ENCODE measurements at places on chromosomes 4 and X.

- DNase-seq = no peak
Measured at GRCh38 chr4:166169111-166169510, 296.1 kb downstream of the TLL1 start.

DNA sequence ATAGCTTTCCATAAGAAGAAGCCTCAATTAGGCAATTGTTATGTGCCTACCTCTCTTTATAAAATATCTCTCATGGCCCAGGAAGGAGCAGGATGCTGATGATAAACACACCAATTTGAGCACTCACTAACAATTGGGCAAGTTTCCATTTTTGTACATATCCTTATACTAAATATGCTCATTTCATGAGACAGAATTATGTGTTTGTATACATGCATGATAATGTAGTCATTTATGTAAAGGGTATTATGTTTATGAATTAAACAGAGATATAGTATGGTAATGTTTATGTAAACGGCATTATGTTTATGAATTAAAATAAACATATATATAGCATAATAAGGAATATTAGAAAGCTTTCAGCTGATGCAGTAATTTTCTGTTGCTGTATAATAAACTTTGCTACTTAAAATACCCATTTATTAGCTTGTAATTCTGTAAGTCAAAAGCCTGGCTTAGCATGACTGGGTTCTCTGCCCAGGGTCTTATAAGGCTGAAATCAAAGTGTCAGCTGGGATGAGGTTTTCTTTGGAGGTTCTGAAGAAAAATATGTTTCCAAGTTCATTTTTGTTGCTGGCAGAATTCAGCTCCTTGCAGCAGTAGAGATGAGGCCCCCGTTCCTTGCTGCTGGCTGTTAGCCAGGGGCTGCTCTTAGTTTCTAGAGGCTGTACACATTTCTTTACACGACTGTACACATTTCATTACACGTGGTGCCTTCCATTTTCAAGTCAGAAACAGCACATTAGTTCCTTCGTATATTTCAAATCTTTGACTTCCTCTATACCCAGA, 89.0 kb downstream of the GLRA2 start:
- no peak for DNase-seq

DNA sequence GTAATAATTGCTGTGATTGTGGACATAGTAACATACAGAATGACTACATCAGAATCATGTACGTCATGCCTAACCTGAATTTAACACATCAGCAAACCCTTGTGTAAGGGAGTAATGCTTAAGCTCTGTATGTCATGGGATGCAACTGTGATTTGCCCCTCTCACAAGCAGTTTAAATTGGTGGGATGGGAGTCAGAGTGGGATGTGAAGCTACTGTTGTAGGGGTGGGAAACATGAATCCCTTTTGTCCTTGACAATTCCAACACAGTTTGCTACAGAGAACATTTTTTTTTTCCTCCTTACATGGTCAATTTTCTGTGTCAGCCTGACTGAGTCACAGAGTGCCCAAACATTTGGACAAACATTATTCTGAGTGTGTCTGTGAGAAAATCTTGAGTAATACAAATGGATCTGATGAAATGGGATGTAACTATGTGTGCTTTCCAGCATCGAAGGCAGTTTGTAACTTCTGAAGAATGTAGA, 392.8 kb downstream of the GPM6A start:
- DNase-seq = no peak

GRCh38 chrX:117327373-117327772, 789.2 kb downstream of the KLHL13 start:
- no peak for DNase-seq

- DNase-seq = no peak
Measured at GRCh38 chrX:40573763-40574162, 7.0 kb upstream of the ATP6AP2 start.

- no peak for DNase-seq
Measured at GRCh38 chr4:16967722-16968121, 69.3 kb upstream of the LDB2 start.

GRCh38 chr4:47473141-47473750, 9.7 kb upstream of the COMMD8 start:
- DNase-seq = no peak

DNA sequence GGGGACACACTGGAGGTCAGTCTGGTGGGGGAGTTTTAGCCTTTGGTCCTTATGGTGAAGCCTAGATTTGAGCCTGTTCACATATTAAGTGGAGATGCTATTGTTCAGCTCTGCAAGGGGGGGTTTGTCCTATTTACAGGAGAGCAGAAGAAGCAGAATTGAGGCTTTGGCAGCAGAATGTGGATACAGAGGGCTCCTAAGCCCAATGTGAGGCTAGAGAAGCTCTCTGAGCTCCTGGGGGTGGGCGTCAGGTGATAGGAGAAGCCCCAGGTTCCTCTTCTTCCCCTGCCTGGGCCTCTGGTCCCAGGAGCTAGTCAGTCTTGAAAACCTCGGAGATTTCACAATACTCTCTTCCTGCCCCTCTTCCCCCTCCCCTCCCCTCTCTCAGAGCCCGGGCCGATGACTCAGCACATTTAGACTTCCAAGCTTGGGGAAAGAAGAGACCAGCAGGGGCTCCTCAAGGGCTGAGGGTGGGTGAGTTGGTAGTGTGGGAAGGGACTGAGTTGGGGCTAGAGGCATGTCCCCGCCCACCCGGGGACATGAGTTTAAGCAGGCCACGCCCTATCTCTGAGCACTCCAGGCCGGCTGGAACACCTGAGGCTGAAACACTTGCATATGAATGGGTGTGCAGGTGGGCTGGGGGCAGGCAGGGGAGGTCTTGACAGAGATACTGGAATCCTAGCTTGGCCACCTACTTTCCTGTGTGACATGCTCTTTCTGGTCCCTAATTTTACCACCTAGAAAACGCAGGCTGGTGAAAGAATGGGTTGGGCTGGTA, 3.4 kb downstream of the TFE3 start:
- DNase-seq = peak; percentile 51

DNA sequence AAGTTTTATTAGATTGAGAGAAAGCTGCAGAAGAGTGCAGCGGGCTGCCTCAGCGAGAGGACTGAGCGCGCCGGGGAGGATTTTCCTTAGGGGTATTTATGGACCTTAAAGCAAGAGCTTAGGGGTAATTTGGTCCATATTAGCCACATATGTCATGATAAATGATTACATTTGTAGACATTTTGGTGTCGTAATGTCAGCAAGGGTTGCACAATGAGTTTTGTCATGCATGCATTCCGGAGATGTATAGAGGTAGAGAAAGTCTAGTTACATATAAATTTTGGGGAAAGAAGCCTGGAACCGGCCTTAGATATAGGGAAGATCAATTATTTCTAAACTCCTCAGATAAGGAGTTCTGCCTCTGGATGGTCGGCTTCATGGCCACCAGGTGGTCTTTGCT, 10.0 kb downstream of the MGST2 start:
- DNase-seq = no peak

GRCh38 chrX:132414404-132414803, 74.4 kb downstream of the MBNL3 start:
- no peak for DNase-seq

- DNase-seq = no peak
Measured at GRCh38 chrX:70505451-70505841, 60.8 kb downstream of the DLG3 start.

DNA sequence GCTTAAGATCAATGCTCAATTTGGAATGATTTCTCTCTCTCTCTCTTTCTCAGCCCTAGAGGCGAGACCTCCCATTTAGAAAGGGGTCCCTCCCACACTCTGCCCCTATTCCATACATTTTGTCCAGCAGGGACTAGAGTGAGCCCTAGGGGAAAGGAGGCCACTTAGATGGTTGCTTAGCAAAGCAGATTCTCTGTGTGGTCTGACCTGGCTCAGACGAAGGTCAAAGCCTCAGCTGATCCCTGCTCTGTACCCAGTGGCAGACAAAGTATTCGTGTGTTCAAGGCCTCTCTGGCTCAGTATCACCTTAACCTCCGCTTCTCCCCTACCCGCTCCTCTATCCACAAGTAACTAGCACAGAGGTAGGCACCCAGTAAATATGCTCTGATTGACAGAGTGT, 78.4 kb downstream of the HPRT1 start:
- DNase-seq = no peak

DNA sequence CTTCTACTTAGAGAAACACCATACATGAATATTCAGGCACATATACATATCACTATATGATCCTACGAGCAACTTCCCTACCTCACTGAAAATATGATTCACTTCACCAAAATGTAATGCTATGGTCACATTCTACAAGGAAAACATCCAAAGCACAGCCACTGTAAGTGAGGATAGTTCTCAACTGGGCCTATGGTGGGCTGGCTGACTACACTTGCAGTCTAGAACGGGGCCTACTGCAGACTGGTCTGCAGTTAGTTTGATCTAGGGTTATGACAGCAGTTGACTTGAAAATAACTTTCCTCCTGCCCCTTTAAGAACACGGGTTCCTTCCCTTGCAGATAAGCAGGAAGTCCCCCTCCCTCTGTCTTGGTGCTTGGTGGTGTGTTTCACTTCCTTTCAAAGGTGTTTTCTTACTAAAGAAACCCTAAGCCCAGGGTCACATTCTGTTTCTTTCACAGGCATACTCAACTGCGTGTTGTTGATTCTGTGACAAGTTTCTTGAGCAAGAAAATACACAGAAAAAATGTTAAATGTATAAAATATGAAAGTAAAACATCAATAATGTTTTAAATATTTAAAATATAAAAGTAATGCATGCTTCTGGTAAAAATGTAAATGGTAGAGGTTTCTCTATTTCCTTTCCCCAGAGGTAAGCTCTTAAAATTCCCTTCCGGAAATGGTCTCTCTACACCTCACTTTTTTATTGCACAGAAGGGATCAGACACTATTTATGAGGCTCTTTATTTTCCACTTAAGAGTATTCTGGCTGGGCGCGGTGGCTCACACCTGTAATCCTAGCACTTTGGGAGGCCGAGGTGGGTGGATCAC, 18.0 kb upstream of the TMSB4X start:
- DNase-seq = peak; percentile 35

DNA sequence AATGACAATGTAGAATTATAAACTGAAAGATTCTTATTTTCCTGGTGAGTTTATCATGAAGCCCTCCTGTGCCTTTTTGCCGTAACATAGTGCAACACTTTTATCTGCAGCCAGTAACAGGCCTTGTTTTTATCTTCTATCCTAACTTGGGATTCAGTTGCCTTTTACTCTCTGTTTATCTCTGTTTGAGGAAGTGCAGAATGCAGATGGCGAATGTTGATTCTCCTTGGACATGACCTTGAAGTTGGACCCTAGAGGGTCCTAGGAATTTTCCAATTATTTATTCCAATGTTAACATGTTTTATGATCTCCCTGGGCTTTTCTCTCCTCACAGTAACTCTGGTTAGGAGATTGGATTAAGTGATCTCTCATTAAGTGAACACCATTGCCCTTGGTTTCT, 165.0 kb downstream of the FMR1NB start:
- no peak for DNase-seq

GRCh38 chr4:19739101-19739651, 512.5 kb upstream of the SLIT2 start:
- no peak for DNase-seq

DNA sequence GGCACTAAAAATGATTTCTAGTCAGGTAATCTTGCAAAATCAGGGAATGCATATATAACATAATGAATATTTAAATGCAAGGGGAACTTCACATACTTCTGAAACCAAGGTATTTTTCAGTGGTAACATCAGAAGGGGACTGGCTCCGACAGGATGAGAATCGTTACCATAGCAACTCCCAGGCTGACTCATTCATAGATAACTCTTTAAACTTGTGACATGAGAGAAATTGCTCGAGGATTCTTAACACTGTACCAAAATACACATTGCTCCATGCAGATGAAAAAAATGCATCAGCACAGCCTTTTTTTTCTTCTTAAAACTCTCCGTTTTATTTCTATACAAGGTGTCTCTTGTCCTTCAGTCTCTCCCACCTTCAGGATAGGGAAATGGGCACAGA, 114.3 kb downstream of the GABRB1 start:
- no peak for DNase-seq

DNA sequence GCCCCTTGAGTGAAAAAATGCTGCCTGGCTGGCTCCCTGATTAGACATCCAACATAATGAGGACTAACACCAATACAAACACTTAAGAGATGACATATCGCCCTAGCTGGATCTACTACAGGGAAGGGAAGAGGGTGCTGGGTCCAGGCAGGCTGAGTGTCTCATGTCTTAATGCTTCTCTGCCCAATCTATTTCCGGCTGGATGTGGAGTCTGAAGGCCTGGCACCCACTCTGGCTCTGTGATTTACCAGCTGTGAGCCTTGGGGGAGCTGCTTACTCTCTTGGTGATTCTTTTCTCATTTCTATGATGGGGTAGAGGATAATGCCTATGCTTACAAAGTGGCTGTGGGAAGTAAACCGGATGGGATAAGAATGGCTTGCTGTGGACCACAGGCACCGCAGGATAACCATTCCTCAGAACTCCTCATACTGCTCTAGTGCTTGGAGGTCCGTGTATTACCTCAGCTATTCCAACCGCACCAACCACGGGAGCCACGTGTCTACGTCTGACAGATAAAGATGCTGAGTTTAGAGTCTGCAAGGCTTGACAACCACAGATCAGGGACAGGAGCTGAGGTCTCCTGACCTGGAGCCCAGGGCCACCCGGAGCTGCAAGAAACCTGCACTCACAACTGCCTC, 161.7 kb downstream of the AFAP1 start:
- no peak for DNase-seq

- no peak for DNase-seq
Measured at GRCh38 chr4:105092356-105092755, 54.3 kb upstream of the TET2 start.

DNA sequence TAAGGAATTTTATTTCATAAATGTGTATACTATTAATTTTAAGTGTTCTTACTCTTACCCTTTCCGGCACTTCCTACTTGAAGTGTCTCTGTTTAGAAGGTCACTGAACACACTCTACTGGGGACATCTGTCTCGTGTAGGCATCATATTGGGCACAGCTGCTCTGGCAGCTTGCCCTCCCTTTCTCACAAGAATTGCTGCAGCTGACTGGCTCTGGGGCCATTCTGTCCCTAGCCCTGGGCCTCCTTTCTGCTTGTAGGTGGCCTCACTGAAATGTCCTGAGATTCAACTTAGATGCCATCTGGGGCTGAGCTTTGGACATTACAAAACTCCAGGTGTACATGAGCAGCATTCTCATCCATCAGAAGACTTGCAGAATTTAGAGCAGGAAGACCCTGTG, 49.6 kb downstream of the SMAD1 start:
- no peak for DNase-seq

GRCh38 chrX:153900831-153901752, 3.4 kb upstream of the AVPR2 start:
- DNase-seq = no peak

- DNase-seq = no peak
Measured at GRCh38 chr4:182177166-182177565, 66.0 kb upstream of the TENM3 start.

DNA sequence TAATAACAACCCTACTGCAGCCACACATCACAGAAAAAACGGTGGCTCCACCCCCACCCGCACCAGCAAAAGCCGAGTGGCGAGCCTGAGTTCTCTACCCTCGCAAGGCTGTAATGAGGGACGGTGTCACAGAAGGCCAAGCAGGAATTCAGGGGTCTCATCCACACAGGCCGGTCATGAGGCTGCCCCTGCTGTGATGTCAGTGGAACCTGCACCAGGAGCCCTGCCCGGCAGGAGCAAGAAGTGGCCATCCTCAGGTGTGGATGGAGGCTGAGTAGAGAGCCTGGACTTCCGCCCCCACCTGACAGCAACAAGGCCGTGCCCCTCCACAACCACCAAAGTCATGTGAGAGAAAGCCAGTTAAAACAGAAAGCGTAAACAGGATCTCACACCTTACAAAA, 20.6 kb downstream of the LYAR start:
- no peak for DNase-seq
